ENCODE measurements at places on chromosomes 13 and 19.

DNA sequence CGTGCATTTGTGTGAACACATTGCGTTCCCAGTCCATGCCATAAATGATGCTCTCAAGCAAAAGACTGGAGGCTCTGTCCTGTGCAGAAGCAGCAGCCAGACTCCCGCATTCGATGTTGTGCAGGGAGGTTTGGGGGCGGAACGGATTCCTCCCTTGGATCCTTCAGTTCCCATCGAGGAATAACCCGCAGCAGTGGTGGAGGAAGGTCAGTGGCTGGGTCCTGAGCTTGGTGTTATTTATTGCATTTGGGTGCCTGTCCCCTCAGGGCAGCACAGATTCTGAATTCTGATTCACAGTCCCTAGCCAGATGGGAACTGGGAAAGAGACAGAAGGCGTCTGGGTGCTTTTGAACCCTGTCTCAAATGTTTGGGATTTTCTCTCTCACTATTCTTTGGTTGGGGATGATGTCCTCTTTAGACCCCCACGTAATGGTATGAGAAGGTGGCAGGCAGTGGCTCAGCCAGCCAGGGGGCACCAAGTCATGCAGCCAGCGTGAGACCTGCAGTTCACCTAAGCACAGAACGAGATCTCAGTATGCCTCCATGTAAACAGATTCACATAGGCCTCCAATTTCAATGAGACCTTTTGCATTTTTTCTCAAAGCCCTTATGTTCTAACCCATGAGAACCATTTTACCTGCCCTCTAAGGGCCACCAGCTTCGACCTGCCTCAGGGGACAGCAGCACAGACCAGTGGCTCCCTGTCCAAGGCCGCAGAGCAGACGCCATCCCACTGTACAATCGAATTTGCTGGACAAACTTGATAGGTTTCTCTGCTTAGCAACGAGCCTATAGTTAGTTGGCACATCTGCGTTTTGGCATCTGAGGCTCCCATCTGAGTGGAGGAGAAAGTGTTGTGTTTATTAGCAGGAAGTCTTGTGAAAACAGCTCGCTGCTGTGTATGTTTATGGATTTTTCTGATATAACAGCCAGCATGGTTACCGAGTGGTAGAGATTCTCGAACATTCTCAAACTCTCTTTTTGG is 17.8 kb downstream of the KCTD15 start:
- DNase-seq = no peak

DNA sequence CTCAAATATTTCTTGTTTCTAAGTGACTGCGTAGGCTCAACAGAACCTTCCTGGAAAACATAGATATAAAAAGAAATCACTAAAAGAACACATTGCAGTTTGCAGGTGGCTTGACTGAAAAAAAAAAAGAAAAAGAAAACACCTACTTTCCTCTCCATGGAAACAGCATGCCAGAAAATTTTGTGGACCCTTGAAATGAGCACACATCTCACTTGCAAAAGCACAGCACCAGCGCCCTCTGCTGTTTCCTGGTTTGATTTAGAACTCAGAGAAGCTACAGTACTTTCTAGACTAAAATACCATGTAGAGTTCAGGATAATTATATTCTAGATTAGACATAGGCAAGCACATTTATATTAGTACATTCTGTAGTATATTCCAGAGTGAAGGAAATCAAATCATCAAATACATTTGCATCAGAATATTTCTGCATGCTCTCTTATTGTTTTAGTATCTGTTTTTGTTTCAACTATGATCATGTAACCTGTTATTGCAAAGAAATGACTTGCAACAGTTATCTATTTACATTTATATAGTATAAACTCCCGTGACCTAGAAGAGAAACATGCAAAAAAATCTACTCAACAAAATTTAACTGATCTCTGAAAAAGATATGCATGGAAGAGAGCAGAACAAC is 22.3 kb upstream of the XPO4 start:
- DNase-seq = peak; percentile 88

GRCh38 chr13:30857018-30857417 is 49.1 kb upstream of the MEDAG start:
- DNase-seq = no peak

- no peak for DNase-seq
These were observed 11.1 kb downstream of the CIC start for GRCh38 chr19:42279902-42280814.

- no peak for DNase-seq
These were observed 24.2 kb downstream of the SH3GL1 start for GRCh38 chr19:4376028-4376670.

GRCh38 chr19:43735013-43735412 is 19.1 kb downstream of the IRGC start:
- DNase-seq = no peak

DNA sequence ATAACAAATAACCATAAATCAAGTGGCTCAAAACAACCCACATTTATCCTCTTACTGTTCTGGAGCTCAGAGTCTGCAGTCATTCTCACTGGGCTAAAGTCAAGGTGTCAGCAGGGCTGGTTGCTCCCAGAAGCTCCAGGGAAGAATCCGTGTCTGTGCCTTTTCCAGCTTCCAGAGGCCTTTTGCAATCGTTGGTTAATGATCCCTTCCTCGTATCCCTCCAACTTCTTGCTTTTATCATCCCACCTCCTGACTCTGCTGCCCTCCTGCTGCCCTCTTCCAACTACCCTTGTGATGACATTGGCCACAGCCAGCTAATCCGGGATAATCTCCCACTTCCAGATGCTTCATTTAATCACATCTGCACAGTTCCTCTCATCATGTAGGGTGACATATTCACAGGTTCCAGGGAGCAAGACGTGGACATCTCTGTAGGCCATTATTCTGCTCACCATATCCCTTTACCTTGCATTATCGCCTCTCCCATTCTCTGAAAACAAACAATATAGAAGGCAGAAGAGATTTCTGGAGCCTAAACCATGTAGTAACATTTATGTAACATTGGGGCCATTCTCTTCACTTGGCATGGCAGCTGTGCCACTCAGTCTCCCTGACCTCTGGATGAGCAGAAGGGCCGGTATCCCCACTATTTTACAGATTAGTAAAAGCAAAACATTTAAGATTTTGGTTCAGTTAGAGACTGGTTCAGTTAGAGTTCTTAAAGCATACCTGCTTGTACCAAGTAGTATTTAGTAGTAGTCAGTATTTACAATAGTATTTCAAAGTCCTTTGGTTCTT is 53.5 kb downstream of the RFC3 start:
- DNase-seq = no peak

- no peak for DNase-seq
These were observed 542.3 kb upstream of the ATXN8OS start for GRCh38 chr13:69565334-69565733.

- DNase-seq = no peak
These were observed 52.0 kb downstream of the STARD13 start for GRCh38 chr13:33233547-33233946.

GRCh38 chr13:23705583-23705982 is 135.4 kb downstream of the TNFRSF19 start:
- no peak for DNase-seq

DNA sequence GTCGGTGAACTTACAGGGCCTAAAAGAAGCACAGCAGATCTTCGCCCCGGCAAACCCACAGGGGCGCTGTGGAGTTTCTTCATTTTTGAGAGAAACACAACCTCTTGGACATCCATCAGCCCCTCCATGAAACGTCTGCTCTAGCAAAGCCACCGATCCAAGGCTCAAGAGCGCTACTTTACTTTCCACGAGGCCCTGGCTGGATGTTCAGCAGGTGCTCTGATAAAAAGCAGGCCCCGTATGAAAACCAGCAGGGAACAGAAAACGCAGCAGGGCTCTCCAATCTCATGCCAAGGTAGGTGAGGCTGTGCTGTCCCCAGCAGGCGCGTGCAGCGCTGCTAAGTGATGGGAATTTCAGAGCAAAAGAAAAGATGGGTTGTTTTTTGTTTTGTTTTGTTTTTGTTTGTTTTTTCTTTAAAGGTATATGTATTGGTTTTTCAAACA is 86.7 kb downstream of the IRS2 start:
- no peak for DNase-seq

DNA sequence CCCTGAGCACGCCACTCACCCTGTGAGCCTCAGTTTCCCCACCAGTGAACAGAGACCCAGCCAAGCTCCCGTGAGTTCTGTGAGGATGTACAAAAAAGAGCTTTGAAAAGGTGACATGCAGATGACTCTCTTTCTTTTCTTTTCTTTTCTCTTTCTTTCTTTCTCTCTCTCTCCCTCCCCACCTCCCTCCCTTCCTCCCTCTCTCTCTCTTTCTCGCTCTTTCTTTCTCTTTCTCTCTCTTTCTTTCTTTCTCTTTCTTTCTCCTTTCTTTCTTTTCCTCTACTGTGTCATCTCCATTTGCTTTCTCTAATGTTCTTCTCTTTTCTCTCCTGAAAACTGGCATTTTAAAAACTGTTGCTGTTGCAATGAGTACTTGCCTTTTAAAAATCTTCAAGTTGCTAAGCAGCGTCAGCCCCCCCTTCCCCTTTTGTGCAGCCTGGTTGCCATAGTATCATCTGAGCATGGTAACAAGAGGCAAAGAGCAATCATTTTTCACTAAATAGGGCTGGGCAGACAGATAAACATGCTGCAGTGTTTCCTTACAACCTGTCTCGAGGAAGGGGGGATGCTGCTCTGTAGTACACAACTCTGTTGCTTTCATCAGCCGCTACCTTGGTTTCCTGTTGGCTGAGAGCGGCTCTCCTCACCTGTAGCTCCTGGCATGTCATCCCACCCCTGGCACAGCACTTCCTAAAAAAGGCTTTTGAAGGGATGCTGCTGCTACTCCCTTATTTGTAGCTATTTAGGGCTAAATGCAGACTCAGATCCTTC is 108.7 kb upstream of the MBNL2 start:
- no peak for DNase-seq

DNA sequence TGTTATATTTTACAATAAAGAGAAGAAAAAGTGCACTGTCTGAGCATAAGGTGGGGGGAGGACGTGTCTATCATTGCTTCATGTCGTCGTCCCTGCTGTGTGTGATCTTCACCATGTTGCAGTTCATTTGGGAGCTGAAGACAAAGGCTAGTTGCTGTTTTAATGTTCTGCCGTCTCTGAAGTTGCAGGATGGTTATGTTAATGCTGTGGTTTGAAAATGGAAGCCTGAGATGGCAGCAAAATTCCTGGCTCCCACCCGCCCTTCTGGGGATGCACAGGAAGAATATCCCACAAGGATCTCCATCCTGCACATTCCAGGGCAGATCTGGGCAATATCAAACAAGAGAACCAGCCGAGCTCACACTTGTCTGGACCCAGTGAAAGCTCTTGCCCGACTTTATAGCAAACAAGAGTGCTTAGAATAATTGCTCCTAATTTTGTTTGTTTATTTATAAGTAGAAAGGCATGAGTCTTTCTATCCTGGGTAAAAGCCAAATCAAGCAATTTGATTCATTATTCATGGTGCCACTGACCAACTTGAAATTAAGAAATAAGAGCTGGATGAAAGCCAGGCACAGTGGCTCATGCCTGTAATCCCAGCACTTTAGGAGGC is 110.3 kb upstream of the ABCC4 start:
- DNase-seq = no peak

DNA sequence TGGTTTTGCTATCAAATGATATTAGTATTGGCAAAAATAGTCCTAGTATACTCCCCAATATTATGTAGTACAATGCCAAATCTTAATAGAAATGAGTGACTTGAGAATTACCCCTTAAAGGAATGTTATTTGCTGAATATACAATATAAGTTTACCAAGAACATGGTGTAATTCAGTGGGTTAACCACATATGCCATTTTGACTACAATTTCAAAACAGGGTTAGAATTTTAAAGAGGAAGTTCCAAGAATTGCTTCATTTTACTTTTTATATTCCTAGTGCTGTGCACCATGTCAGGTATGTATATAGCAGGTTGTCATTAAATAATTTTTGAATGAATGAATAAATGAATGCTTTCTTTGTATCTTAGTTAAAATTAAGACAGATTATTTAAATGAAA is 66.3 kb downstream of the LMO7 start:
- no peak for DNase-seq

DNA sequence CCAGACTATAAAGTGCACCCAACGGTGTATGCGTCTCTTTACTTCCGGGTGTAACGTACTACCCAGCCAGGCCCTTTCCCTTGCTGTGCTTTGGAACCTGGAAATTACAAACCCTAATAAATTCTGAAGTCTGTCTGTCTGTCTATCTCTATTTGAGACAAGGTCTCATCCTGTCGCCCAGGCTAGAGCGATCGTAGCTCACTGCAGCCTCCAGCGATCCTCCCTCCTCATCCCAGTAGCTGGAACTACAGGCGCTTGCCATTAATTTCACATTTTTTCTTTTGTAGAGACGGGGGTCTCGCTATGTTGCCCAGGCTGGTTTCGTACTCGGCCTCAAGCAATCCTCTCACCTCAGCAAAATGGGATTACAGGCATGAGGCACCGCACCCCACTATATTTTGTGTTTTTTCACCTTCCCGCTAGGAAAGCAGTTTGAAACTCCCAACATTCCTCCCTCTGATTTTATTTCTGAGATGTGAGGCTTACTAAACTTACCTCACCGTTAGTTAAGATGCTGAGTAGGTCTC is 469 bp upstream of the RNF6 start:
- DNase-seq = peak; percentile 42

DNA sequence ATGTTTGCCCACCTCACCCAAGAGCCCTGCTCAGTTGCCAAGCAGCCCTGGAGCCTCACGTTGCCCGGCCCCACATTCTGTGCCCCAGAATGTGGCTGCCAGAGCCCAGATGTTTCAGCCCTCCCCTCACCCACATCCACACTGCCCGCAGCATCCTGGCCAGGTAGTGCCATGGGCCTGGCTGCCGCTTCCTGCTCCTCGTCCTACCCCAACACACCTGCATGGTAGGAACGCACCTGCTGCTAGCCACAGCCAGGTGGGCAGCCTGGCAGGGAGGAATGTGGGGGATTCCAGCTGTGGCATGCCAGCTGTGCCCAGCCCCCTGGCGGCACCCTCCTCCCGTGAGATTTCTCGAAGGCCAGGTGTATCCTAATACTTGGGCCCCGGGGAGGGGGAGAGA is 7.5 kb upstream of the NFIX start:
- no peak for DNase-seq

- peak; percentile 47 for DNase-seq
These were observed 1.0 kb downstream of the MBNL2 start for GRCh38 chr13:97223037-97223710.

GRCh38 chr13:20637811-20638210 is 65.7 kb upstream of the IL17D start:
- DNase-seq = no peak

- no peak for DNase-seq
These were observed 556.7 kb downstream of the PCDH9 start for GRCh38 chr13:66673401-66673800.

- no peak for DNase-seq
These were observed 37.1 kb downstream of the PCCA start for GRCh38 chr13:100125946-100126345.

DNA sequence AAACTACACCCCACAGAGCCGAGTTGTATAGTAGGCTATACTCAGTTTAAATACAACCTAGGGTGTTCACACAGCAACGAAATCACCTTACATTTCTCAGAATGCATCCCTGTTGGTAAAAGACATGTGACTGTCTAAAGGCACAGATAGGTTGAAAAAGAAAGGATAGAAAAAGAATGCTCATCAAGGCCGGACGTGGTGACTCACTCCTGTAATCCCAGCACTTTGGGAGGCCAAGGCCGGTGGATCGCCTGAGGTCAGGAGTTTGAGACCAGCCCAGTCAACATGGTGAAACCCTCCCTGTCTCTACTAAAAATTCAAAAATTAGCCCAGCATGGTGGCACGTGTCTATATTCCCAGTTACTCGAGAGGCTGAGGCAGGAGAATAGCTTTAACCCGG is 3.8 kb upstream of the IL17D start:
- no peak for DNase-seq
